ENCODE measurements at places on chromosomes 12 and 14.

GRCh38 chr12:704516-705242 lies 41.4 kb upstream of the NINJ2 start:
- DNase-seq: no peak

DNA sequence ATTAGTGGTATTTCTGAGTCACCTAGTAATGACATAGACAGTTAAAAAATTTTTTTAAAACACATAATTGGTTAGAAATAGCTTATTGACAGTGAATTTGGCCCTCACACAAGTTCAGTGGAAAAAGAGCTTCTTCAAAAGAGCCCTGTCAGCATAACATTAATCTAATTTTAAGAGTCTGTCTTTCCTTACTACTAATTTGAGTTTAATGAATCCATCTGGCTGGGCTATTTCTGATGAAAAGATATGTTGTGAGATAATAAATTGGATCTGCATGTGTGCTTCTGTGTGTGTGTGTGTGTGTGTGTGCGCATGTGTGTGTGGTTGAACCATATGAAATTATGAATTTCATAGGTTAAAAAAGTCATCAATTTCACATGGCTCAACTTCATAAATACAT lies 1045.2 kb downstream of the FLRT2 start:
- no peak for DNase-seq

- no peak for DNase-seq
These were observed 4.5 kb downstream of the HMGA2 start for GRCh38 chr12:65828711-65829339.

DNA sequence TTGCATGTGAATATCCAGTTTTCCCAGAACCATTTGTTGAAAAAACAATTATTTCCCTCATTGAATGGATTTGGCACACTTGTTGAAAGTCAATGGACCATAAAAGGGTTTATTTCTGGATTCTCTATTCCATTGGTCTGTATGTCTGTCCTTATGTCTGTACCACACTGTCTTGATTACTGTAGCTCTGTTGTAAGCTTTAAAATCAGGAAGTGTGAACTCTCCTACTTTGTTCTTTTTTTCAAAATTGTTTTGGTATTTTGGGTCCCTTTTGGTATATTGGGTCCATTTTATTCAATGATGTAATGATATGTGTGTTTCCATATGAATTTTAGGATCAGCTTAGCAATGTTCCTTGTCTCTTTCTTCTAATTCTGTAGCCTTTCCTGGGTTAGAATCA lies 64.8 kb downstream of the PPP2R5C start:
- no peak for DNase-seq

- no peak for DNase-seq
These were observed 8.8 kb upstream of the CEP170B start for GRCh38 chr14:104856157-104856868.

DNA sequence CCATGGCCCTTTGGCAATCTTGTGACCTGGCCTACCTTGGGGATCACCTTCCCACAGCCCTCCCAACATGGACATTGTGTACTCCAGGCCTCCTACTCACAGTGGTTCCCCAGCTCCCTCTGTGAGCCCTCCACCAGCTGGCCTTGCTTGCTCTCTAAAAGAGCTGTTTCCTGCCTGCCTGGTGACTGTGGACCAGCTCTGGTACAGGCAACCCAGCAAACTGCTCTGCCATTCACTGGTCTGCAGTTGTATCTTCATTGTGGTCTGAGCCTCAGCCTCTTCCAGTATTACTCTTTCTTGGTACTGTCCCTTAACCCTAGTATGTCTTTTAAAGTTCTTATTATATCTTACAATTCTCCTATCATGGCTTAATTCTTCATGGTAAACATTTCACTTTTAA lies 236.2 kb downstream of the KTN1 start:
- no peak for DNase-seq

- peak; percentile 65 for DNase-seq
These were observed 189.7 kb downstream of the EPS8 start for GRCh38 chr12:15599266-15600037.

DNA sequence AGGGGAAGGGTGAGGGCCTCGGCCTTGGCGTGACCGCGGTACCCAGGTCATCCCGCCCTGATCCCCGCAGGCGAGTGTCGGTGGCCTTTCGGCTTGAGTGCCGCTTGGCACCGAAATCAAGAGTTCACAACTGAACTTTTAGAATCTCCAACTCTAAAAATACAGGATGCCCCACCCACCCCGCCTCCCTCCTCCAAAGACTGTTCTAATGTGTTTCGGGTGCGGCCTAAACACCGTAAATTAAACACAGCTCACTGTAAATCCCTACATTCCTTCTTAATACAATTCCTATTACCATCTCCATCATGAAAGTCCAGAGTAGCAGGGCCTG lies 11.4 kb downstream of the SCNN1A start:
- DNase-seq: no peak

- no peak for DNase-seq
These were observed 45.5 kb upstream of the GPATCH2L start for GRCh38 chr14:76106188-76106587.

DNA sequence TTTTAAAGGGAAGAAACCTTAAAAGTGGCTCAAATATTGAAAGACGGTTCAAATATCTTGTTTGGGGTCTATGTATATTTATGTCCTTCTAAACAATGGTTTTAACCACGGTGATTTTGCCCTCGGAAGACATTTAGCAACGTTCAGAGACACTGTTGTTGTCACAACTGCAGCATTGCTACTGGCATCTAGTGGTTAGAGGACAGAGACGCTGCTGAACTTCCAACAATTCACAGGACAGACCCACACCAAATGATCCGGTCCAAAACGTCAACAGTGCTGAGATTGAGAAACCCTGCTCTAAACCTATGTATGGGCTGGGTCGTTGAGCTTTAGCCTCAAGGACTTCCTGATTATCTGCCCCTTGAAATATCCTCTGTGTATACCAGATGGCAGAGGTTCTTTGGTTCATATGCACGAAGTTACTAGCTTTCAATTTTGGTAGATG lies 1.7 kb downstream of the ANGEL1 start:
- peak; percentile 39 for DNase-seq

DNA sequence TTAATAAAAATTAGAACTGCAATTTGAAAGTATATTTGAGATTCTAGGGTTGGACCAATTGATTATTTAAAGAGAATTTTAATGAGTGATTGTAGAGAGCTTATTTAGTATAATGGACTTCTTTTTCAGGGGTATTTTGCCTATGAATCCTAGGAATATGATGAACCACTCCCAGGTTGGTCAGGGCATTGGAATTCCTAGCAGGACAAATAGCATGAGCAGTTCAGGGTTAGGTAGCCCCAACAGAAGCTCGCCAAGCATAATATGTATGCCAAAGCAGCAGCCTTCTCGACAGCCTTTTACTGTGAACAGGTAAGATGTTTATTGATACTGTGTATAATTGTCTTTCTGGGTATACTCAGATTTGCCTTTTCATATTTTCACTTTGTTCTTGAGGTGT lies 35.9 kb upstream of the KCNMB4 start:
- peak; percentile 5 for DNase-seq

DNA sequence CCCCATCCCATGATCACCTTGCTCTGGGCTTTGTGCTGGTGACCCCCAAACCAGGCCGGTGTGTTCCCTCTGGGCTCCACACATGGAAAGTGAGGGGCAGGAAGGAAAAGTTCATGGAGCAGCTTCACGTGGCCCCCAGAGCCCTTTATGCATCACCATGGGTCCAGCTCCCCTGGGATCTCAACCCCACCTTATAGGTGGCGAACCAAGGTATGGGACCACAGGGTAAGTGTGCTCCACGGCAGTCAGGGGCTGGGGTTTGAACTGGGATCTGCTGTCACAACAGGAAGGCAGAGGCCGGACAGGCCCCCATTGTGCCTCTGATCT lies 7.4 kb upstream of the BEGAIN start:
- DNase-seq: no peak

GRCh38 chr14:52694761-52695480 lies 437 bp downstream of the ERO1A start:
- DNase-seq: peak; percentile 42

DNA sequence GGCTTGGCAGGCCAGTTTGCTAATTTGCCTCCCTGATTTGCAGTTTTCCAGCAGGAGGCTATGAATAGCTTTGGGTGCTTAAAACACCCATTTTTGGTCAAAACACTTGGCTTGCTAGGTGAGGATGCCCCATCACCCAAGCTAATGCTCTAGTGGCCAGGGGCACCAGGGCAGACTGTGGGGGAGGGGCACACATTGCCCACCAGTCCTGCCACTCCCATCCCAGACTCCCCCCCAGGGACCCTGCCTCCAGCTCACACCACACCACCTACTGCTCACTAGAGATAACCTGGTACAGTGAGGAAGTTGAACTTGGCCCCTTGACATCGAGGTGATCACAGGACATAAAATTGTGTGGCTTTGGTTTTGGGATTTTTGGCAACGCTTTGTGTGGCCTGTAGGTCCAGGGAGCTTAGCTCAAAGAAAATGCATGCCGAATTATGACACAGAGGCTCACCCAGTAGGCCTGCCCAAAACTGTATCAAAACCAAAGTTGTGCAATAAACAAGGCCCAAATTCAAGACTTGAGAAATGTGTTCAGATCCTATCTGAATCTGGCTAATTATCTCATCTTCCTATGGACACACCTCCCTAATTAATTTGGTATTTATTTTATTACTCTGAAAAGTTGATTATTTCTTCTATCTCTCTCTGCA lies 4.3 kb downstream of the NUAK1 start:
- DNase-seq: no peak

- no peak for DNase-seq
These were observed 36.4 kb upstream of the MBIP start for GRCh38 chr14:36356862-36357261.

GRCh38 chr12:87953256-87953860 lies 75.8 kb downstream of the C12orf50 start:
- peak; percentile 63 for DNase-seq

DNA sequence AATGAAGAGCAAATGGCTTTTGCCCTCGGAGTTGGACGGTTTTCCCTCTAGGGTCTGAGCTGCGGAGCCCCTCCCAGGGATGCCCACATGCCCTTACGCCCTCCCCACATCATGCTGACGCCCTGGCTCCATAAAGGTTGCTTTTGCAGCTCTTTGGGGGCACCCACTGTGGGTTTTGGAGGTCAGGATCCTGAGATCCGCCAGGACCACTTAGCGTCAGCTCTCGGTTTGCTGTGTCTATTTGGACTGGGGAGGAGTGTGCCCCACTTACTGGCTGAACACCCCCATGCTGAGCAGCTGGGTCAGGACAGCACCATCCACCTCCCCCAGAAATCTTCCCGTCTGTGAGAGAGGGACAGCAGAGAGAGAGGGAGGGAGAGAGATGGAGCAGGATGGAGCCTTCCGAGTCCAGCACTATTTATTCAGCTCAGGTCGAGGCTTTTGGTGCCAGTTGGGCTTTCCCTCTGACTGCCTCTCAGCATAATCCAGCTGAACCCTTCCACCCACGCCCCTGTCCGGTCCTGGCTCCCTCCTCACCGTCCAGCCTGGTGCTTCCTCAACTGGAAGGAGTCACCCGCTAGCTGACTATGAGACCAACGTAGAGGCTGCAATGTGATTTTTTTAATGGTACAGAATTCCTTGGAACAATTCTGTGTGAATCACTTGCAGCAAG lies 18.9 kb upstream of the LRTM2 start:
- no peak for DNase-seq

DNA sequence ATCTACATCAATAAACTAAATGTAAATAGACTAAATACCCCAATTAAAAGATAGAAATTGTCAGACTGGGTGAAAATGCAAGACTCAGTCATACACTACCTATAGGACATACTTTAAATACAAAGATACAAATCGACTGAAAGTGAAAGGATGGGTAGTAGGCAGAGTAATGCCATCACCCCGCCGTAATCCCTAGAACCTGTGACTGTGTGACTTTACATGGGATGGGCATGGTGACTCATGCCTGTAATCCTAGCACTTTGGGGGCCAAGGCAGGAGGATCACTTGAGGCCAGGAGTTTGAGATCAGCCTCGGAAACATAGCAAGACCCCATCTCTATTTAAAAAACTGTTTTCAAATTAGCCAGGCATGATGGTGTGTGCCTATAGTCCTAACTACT lies 2.6 kb upstream of the EVL start:
- DNase-seq: no peak

DNA sequence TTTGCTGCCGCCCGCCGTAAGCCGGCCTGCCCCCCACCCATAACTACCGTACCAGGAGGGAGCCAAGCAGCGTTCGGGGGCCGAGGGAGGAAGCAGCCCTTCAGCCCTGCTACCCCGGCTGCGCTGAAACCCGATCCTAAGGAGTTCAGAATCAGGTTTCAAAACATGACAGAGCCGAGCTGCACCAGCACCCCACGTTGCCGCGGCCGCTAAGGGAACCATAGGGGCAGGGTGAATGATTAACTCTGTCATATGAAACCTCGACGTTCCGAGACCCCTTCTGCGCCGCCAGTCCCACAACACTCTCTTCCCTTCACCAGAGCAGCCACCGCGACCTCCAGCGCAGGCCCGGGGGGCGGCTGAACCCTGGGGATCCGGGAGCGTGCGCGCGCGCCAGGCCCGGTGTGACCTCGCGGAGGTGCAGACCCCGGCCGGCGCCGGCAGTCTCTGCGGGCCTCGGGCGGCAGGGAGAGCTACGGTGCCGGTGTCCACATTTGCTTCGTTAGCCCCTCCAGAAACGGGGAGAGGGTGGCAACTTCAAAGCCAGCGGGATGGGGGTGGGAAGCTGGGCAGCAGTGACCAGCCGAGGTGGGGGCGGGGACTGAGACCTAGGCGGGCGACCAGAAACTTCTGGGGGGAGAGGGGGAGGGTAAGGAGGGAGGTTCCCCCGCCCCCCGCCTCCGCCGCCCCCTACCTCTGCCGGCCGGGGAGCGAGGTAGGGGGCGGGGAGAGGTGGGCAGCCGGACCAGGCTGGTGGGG lies 1.6 kb downstream of the SIX4 start:
- DNase-seq: peak; percentile 70

- DNase-seq: no peak
These were observed 42.3 kb downstream of the KIF26A start for GRCh38 chr14:104180561-104181165.

GRCh38 chr12:100566887-100567637 lies 6.4 kb upstream of the GAS2L3 start:
- no peak for DNase-seq

GRCh38 chr12:69932676-69933552 lies 107.9 kb downstream of the MYRFL start:
- no peak for DNase-seq

DNA sequence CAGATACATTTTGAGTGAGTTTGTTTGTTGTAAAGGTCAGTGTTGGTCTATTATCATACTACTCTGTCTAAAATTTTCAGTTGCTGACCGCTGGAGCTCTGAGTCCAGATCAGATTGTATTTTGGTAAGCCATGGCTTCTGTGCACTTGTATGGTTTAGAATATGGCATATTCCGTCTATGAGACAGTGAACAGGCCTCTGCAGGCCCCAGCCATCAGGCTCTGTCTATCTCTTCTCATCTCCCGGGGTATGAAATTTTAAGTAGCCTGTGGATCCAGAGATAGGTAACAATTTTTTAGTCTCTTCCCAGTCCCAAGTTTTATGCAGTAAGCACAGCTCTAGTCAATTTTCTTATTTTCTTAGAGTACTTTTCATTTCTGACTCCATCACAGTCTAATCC lies 1929.1 kb upstream of the SEL1L start:
- DNase-seq: no peak

GRCh38 chr12:120758798-120759590 lies 33.4 kb downstream of the ACADS start:
- DNase-seq: no peak
